Left ventricle myocardium inferior (tissue), 1 donor: ENCODE measurements at places on chromosomes 3 and 15. TPM values are rescaled to one million over a fixed set of nuclear protein-coding genes. Genes with fewer than 3 reads are reported as not detected.

GRCh38 chr3:17935222-17935621 lies 192.8 kb upstream of the TBC1D5 start:
- H3K27ac ChIP-seq = no peak overlapping the region
- H3K27me3 ChIP-seq = peaks cover 4% of the 10 kb centered on the region
- peaks cover 12% of the 10 kb centered on the region for H3K4me1 ChIP-seq
- H3K4me3 ChIP-seq = no peak overlapping the region

- H3K4me3 ChIP-seq = no peak overlapping the region
- no peaks in the 10 kb centered on the region for H3K36me3 ChIP-seq
- no peak overlapping the region for H3K27ac ChIP-seq
- DNase-seq = no peak
Observed at GRCh38 chr3:74623261-74623836, 8.9 kb upstream of the CNTN3 start.

TM6SF1 gene
- 4.7 TPM for total RNA-seq

FAM227B gene
- 18.5 TPM for total RNA-seq

ASB14 gene
- total RNA-seq = 23.3 TPM

HACD2 gene
- total RNA-seq = 8.1 TPM
